SJSA1 (cell line): ENCODE measurements at places on chromosomes 12 and 14.

GRCh38 chr14:38209572-38210557 is 2.2 kb downstream of the SSTR1 start:
- no peak for DNase-seq

- no peak for DNase-seq
These were observed at the start of gene SOAT2 for GRCh38 chr12:53102883-53103807. Gene SOAT2, plus strand, starts transcription at chr12:53103486. Its CDS starts 92 bp downstream, at chr12:53103578.

- DNase-seq, result no peak
These were observed 3.1 kb downstream of the SLC25A29 start for GRCh38 chr14:100303179-100303578.

- peak; percentile 4 for DNase-seq
These were observed 1.0 kb downstream of the DGKA start for GRCh38 chr12:55931780-55932550.

- peak; percentile 11 for DNase-seq
These were observed 74.6 kb downstream of the AKAP6 start for GRCh38 chr14:32403688-32404087.

DNA sequence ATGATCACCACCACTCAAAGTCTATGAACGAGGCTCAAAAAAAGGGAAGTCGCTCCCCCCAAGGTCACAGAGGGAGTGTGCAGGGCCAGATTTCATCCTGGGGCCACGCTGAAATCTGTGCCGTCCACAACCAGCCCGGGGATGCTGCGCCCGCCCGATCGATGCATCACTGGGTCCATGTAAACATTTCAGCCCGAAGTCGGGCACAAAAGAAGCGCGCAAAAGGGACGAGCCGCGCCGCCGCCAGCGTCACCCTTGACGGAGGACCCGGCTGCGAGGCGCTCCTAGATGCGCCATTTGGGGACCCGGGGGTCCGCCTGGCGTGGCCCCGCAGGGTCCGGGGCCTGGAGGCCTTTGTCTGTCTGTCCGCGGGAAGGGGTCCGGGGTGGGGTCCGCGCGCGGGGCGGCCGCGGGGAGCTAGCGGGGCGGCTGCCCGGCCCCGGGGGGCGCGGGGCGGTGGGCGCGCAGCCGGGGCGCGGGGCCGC is 503 bp downstream of the FBXO21 start:
- DNase-seq, result peak; percentile 30
